Activated CD4-positive, CD25-positive, alpha-beta regulatory T cell treated with anti-CD3 and anti-CD28 coated beads, Interleukin-2, amount 50 U/mL, for 72 hours (primary cell): ENCODE measurements at places on chromosomes 11 and 22.

DNA sequence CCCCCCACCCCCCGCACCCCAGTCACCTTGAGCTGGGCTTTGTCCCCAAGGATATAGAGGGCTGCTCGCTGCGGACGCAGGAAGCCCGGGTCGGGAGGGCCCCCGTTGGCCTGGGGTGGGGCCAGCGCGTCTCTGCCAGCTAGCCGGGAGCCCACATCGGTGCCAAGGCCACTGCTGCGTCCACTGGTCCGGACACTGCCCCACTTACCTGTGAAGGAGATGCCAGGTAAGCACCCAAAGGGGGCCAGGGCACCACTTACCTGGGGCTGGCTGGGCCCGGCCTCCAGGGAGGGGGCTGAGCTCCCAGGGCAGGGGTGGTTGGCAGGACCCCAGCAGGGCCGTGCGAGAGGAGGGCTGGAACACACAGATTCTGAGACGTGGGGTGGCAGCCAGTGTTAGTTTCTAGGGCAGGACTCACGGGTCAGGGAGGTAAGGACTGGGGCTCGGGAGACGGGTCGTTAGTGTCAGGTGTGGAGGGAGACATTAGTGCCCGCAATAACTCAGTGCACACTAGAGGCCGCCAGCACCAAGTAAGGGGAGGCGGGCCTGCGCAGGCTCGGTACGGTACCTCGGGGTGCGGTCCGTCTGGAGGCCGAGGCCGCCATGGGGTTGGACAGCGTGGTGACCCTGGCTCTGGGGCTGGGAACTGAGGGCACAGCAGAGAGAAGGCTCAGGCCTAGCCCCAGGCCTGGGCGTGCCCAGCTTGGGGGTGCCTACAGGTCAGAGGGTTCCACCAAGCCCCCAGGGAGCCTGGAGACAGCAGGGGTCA lies 18.2 kb downstream of the SBF1 start:
- DNase-seq, result no peak

DNA sequence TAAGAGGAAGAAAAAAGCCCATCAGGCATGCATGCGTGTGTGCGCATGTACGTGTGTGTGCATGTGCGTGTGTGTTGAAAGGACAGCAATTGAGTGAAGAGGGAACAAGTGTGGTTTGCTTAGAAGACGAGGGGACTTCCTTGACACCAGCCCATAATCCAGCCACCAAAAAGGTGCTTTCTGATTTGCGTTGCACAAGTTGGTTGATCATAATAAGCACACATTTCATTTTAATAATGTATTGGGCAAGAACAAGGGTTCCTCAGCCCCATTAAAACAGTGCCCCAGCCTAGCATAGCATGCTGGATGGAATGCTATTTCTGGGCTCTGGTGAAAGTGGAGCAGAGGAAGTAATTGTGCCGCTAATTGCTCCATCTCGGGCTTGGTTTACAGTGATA lies 493.2 kb downstream of the MIAT start:
- DNase-seq, result no peak

- no peak for DNase-seq
Measured at GRCh38 chr22:44363980-44364750, 51.4 kb upstream of the SHISAL1 start.

GRCh38 chr11:106156290-106156937 lies 79.0 kb downstream of the AASDHPPT start:
- no peak for DNase-seq

DNA sequence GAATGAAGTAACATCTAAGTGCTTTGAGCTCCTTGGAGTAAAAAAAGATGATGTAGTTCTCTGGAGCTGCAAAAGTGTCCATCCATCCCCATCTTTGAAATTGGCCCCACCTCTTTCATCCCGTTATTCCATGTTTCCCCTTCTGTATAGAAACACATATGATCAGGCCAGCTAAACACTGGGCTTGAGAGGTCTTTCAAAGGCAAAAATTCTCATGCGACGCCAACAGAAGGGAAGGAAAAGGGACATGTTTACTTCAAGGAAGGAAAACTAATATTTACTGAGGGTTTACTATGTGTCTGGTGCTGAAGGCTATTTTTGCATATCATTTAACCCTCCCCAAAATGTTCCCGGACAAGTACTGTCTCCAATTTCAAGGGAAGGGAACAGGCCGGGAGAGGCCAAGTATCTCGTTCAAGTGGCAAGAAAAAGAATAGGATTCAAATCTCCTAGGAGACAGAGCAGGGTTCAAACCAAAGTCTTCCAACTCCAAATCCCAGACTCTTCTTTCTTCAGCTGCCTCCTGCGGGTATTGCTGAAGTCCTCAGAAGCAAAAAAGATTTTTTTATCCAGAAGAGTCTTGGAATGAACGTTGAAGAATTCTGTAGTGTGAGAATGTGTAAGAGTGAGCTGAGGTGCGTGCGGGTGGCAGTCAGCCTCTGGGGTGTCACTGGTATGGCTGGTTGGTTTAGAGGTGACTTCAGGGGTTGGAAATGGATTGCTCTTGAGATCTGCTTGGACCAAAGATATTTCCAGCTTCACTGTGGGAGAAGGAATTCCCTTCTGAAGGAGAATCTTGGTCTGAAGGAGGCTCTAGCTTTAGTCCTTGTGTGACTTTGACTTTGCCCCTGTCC lies 10.1 kb downstream of the TECTA start:
- DNase-seq, result no peak

- no peak for DNase-seq
Measured at GRCh38 chr11:75859614-75860013, 44.6 kb downstream of the UVRAG start.

DNA sequence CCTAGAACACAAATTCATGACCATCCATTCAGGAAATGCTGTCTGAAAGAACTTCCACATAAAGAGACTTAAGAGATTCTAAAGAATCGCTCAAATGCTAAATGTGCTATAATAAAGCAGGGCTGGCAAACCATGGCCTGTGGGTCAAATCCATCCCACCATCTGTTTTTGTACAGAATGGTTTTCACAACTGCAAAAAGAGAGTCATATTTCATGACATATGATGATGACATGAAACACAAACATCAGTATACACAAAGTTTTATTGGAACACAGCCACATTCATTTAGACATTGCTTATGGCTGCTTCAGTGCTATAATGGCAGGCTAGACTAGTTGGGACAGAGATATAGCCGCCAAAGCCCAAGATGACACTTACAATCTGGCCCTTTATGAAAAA lies 85.1 kb downstream of the RRAS2 start:
- no peak for DNase-seq

DNA sequence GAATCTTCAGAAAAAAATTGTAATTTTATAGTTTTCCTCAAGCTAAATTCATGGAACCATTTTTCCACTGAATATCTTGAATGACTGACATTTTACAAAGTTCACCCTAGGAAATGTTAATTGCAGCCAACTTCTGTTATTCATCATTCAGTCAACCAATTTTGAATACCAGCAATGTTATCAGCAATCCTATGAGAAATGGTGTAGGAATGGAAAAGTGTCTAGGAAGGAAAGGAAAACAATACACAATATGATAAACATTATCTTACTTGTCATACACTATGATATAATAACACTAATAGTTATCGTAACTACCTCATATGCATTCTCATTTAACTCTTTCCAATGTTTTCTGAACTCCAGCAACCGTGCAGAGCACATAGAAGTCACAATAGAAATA lies 790.5 kb upstream of the LRRC4C start:
- DNase-seq, result no peak

- DNase-seq, result no peak
Measured at GRCh38 chr22:46998331-46998730, 235.9 kb downstream of the TBC1D22A start.

GRCh38 chr22:37626556-37627075 lies 12.9 kb upstream of the SH3BP1 start:
- DNase-seq, result no peak

GRCh38 chr11:109856928-109857327 lies 236.3 kb upstream of the ZC3H12C start:
- DNase-seq, result no peak

GRCh38 chr22:21591695-21592094 lies 24.2 kb downstream of the UBE2L3 start:
- DNase-seq, result no peak

- DNase-seq, result no peak
Measured at GRCh38 chr11:9038541-9038940, 34.7 kb upstream of the NRIP3 start.

GRCh38 chr11:19239039-19239438 lies 1.7 kb downstream of the E2F8 start:
- DNase-seq, result no peak

GRCh38 chr11:85787809-85788760 lies 22.9 kb downstream of the SYTL2 start:
- no peak for DNase-seq

- DNase-seq, result no peak
Measured at GRCh38 chr11:45816614-45817013, 11.7 kb downstream of the SLC35C1 start.

- no peak for DNase-seq
Measured at GRCh38 chr11:28858076-28858475, 749.9 kb downstream of the METTL15 start.

DNA sequence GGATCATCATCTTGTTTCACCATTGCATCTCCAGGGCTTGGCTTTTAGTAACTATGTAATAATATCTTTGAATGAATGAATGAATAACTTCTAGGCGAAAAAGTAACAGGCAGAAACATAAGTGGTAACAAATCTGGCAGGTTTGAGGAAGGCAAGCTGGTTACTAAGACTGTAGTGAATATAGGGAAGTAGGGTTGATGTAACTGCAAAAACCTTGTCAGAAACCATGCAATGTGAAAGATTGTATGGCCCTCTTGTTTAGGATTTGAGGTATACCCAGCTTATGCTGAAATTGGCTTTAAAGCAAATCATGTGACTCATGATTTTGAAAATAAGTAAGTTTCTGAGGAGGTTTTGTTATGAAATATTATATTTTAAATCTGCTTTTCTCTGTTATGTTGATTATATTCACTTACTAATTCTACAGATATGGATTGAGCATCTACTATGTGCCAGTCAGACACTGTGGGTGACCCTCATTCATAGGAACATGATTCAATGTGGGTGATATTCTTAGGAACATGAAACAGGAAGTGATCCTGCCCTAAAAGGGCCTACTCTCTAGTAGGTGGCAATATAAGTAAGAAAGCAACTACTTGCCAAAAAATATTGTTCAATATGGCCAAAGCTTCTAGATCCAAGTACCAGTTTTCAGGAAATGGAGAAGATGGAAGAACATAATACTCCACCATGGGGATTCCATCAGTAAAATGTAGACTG lies 115.5 kb upstream of the CCDC90B start:
- DNase-seq, result no peak

- no peak for DNase-seq
Measured at GRCh38 chr11:57885298-57886050, 123.9 kb downstream of the CTNND1 start.

DNA sequence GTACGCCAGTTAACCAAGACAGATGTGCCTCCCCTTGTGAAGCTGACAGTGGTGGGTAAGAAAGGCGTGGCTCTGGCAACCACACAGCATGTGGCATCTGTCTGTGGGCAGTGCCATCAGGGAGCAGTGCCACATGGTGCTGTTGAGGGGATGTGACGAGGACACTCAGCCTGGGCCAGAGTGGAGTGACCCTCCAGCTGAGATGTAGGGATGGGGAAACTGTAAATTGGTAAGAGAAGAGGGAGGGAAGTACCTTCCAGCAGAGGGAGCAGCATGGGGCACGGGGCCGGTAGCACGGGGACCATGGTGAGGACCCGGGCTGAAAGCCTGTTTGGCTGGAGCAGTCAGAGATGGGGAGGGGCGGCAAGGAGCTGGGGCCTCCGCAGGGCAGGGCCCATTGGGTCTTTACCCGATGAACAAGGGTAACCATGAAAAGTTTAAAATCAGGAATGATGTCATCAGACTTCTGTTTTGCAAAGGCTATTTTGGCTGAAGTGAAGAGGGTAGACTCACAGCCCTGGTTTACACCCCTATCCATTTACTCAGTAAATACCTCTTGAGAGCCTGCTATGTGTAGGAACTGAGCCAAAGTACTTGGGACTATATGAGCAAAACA lies 10.4 kb downstream of the TMPRSS6 start:
- no peak for DNase-seq

GRCh38 chr11:76849376-76849775 lies 11.3 kb upstream of the ACER3 start:
- DNase-seq, result no peak

DNA sequence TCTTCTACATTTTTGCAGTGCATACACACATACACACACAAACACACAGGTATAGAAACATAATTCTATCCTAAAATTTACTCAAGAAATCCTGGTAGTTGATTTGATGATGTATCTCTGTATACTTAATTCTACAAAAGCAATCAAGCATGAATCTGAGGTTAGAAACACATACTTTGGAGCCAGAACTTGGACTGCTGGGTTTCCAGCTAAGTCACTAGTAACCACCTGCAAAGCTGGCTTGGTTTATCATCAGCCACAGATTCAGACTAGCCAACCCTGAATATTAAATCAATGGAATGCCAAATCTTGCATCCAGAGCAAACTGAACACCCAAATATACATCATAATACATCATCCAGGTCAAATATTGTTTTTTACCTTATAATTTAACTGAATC lies 24.8 kb upstream of the POU2AF2 start:
- no peak for DNase-seq

DNA sequence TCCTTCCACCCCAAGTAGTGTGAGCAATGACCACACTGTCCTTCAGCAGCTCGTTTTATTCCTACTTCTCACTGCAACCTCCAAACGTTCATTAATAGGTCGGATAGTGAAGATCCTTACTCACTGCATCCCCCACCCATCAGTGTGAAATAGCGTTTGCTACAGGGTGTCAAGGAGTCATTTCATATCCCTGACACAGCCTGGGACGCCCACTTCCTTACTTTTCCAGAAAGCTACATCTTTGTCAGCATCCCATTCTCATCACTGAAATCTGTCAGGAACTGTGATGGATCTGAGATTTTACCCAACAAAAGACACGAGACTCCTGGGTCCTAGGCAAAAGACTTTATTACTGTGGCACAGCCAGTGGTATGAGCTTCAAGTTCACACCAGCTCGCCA lies 592.4 kb downstream of the NTM start:
- DNase-seq, result no peak

- no peak for DNase-seq
Measured at GRCh38 chr11:110968348-110969062, 256.3 kb upstream of the ARHGAP20 start.

DNA sequence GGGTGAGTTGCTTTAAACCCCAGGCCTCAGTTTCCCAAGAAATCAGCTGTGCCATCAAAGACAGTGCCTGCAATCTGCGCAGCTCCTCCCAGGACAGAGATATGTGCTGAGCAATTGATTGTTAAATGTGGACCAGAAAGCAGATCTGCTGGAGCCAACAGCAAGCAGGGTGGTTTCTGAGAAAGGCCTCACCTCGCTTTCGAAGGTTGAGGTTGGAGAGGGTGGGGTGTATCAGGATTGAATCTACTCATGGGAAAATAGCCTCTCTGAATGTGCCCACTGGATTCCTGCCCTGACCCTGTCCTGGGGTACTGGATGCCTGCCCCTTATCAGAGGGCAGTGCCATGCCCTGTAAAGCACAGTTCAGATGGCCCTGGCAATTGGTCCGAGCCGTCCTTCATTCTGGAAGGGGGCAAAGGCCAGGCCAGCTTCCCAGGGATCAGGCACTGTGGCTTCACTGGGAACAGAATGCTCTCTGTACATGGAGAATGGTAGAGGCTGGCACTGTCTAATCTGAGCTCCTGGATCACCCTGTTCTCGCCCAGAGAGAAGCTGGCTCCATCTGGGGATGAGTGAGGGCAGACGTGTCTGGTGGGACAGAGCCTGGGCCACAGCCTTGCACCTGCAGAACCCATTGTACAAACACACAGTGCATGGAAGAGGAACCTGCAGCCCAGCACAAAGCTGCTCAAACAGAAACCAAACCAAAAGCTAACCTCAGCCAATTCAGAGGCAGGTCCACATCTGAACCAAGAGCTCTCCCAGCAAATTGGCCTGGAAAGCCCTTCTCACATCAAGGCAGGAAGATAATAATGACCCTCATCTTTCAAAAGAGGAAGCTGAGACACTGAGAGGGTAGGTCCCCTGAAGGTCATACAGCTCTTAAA lies 15.2 kb downstream of the DHCR7 start:
- DNase-seq, result no peak
